Aorta (tissue), 5 donors: ENCODE measurements at places on chromosomes 3 and 15. TPM values are rescaled to one million over a fixed set of nuclear protein-coding genes. Genes with fewer than 3 reads are reported as not detected.

DNA sequence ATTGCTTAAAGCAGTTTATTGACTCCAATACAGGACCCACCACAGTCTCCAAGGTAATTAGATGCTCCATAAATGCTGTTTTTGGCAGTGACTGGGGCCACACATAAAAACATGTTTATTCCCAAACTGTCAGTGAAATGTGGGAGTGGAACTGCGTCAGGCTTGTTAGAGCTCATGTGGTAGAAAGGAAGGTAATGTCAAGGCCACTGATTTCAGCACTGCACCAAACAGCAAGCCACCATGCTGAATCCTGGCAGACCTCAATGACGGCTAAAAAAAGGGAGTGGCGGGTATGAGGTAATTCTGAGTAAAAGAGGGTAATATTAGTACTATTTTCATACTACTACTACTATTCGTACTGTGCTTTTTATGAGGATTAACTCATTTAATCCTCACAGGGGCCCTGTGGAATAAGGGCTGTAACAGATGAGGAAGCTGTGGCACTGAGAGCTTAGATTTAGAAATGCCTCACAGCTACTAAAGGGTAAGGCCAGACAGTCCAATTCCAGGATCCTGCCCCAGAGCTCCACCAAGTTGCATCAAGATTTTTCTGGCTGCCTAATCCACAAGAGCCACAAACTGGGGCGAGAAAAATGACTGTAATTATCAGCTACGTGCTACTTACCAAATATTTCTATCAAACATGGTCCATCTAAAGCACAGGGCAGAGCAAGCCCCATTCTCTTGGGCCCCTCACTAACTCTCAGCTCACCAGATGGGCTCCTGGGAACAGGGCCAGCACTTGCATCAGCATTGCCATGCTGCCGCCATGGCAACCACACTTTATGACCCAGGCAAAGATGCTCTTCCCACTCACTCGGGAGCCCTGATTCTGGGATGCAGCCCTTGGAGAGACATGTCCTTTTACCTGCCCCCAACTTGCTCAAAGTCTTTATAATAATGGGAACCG is 83.6 kb upstream of the SPATA12 start:
- no peak for DNase-seq

DNA sequence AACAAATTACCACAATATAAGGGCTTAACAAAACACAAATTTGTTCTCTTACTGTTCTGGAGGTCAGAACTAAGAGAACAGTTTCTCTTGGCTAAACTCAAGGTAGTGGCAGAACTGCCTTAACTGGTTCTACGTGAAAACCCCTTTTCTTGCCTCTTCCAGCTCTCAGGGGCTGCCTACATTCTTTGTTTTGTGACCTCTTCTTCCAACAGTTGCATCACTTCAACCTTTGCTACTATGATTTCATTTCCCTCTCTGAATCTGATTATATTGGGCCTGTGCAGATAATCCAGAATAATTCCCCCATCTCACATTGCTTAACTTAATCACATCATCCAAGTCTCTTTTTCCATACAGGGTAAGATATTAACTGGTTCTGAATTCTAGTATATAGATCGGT is 624.6 kb downstream of the ZPLD1 start:
- DNase-seq = no peak

DNA sequence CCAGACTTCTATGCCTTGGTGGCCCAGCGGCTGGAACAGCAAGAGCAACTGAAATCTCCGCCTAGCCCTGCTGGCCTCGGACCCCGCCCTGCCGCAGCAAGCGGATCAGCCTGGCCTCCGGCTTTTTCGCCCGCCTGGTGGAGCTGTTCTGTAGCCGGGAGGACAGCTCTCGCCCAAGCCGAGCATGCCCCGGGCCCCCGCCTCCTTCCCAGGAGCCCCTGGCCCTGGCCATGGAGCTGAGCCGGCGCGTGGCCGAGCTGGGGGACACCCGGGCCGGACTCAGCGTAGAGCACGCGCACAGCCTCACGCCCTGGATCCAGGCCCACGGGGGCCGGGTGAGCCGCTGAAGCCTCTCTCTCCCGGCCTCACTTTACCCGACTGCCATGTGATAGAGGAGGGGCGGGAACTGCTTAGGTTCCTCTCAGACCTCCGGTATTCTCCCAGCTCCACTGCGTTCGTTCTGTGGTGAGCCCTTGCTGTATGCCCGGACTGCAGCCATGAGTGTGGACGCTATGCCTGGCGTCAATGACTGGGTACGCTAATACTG is 24.1 kb upstream of the MRPL3 start:
- DNase-seq = peak; percentile 68

DNA sequence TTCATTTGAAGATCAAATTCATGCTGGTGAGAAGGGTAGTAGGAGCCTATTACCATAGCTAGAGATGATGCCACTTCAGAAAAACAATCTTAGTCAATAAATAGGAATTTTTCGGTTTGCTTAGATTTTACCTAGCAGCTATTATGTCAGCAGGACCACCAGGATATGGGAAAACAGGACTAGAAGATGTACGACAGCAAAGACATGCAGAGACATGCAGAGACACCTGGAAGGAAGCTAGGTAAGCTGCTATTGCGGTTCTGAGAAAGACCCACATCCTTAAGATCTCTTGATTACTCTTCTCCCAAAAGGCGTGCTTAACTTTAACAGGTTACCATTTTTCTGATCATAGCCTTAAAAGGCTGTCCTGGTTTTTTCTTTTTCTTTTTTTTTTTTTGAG is 64.8 kb upstream of the THSD4 start:
- no peak for DNase-seq

GRCh38 chr3:128804017-128804810 is 75.2 kb upstream of the ACAD9 start:
- DNase-seq = no peak

- no peak for DNase-seq
Observed at GRCh38 chr3:61903931-61904657, 342.7 kb downstream of the PTPRG start.

DNA sequence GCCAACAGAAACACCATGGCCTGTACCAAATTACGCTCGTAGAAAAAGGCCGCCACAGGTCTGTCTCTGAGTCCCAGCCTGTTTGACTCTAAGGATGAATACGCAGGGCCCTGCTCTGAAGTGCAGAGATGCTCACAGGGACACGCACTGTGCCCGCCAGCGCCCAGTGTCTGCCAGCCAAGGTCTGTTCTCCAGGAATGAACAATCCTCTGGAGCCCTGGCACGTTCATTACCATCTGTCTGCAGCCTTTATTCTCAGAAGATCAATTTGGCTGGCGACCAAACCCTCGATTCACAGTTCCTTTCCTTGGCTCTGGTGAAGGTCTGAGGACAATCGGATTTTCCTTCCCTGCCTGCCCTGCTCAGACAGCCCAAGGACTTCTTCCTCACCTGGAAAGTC is 66.3 kb downstream of the NIPA2 start:
- DNase-seq = no peak

GRCh38 chr3:187977659-187978058 is 176.3 kb upstream of the LPP start:
- DNase-seq = no peak

GRCh38 chr3:102125994-102126368 is 276.7 kb downstream of the NFKBIZ start:
- DNase-seq = no peak

DNA sequence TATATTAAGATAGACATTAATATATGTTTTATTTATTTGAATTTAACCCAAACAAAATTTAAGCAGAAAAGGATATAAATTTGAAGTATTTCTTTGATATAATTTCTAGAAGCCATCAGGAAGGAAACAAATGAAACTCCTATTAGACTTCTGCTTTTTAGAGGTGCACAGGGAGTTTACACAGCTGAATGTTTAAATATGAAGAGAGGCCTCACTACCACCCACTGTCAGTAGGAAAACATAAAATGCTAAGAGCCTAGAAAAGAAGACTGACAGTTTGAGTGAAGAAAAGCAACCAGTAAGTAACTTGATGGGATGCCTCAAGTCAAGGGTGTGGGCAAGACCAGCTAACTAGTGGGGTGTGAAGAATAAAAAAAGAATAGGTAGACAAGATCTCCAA is 19.7 kb downstream of the PLSCR2 start:
- DNase-seq = no peak

GRCh38 chr3:5004319-5005152 is 25.3 kb downstream of the BHLHE40 start:
- DNase-seq = no peak

DNA sequence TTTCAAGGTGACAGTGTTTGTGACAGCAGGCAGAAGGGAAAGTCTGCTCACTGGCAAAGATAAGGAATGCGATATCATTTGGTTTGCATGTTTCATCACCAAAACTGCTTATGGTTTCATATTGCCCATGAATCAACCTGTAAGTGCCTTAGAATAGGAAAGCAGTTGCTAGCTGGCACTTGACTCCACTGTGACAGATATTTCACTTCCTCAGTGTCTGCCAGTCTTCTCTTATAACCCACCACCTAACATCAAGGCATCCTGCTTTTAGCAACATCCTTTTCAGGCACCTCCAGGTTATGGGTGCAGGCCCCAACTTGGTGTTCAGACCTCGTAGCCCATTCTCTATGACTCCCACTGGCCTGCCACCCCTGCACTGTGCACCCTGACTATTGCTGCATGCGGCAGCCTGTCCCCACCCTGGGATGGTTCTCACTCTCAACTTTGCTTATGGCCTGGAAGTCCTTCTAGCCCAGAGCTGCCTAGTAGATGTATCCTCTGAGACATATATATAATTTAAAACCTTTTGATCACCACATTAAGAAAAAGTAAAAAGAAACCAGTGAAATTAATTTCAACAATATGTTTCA is 154.4 kb upstream of the RARB start:
- DNase-seq = no peak

DNA sequence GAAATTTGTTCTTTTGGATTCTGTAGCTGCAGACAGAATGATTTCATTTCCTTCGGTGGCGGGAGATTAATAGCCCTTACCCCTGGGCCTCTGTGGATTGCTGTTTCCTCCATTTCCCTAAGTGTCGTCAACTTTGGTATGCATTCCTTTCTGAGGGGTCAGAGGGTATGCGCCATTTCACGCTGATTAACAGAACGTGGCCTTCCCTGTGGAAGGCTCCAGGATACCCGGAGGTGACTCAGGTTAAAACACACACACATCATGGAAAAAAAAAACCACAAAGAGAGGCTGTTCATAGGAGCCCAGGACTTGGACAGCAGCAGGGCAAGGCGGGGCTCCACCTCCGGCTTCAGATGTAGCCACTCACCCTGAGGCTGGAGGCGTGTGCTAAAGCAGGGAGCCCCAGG is 51.9 kb downstream of the EPHB1 start:
- DNase-seq = no peak

- no peak for DNase-seq
Observed at GRCh38 chr15:40234783-40235182, 4.1 kb upstream of the PAK6 start.

DNA sequence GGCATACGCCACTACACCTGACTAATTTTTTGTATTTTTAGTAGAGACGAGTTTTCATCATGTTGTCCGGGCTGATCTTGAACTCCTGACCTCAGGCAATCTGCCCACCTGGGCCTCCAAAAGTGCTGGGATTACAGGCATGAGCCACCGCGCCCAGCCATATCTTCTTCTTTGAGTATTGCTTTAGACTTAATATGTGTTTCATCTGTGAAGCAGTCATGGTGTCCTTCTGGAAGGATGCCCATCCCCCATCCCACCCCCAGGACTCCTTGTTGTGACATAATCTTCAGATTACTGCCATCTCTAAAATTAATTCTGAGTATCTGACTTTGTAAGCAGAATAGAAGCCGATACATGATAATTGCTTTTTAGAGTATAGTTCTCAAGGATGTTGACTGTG is 57.7 kb downstream of the KLHL25 start:
- no peak for DNase-seq

GRCh38 chr3:131370935-131371687 is 10.5 kb upstream of the NUDT16 start:
- DNase-seq = no peak

DNA sequence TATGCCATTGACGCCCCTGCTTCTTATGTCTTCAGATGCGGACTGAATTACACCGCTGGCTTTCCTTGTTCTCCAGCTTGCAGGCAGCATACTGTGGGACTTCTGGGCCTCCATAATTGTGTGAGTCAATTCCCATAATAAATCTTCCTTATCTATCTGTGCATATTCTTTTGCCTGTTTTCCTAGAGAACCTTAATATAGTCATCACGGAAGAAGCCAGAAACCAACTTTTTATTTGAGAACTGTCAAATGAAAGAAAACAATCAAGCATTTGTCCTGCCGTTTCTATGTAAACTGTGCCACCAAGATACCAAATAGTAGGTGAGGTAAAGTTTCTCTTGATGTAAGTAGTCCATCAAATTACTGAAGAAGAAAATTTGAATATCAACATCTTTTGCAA is 51.8 kb upstream of the B3GALNT1 start:
- no peak for DNase-seq

DNA sequence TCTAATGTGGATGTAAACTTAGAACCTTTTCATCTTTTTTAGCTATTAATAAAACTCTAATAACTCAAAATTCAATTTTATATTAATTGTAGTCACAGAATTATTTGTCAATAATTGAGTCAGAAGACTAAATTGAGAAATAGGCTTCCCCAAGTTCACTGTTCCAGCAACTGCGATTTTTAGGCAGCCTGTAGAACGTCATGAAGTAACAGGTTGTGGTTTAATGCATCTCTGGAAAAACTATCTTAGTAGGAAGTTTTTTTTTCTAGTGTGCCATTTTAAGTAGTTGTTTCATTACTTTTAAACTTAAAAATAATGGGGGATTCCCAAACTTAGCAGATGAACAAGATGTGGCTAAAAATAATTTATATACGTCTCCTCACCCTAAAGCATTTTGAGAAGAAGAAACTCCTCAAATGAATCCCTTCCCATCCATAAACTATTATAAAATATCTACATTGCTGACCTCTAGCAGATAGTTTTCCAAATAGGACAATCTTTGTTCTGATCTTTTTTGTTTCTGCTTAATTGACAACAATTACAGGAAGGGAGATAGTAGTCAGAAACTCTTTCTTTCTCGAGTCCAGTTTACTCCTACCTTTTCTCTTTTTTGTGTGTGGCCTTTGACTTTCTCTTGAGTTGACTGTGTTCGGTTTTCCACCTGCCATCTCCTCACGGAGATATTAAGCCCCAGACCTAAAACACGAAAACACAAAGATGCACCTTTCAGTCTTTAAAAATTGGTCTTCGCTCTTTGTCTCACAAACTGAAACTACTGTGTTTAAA is 43.1 kb downstream of the LRCH3 start:
- no peak for DNase-seq

GRCh38 chr3:186953011-186953487 is 22.7 kb downstream of the ST6GAL1 start:
- no peak for DNase-seq

DNA sequence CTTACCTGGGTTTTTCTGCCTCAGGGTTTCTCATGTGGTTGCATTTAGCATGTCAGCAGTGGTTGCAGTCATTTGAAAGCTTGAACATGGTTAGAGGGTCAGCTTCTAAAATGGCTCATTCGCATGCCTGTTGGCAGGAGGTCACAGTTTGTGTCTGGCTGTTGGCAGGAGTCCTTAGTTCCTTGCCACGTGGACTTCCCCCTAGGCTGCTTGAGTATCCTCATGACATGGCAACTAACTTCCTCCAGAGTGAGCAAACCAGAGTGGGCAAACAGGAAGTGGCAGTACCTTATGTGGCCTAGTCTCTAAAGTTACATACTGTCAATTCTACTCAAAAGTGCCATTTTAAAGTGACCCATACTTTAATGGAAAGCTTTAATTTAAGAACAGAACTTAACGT is 3.4 kb upstream of the UNC13C start:
- no peak for DNase-seq

The CLRN1 gene
- total RNA-seq = not detected

The PTPRG gene
- 85.0 TPM for total RNA-seq

The MESP2 gene
- total RNA-seq = not detected

The HHATL gene
- not detected for total RNA-seq

The LNP1 gene
- total RNA-seq = 2.8 TPM

The CCDC39 gene
- 0.60 TPM for total RNA-seq
